ENCODE measurements at places on chromosomes 4 and X. TPM values are rescaled to one million over a fixed set of nuclear protein-coding genes. Genes with fewer than 3 reads are reported as not detected.

SSX4 gene
- total RNA-seq: not detected

REPS2 gene
- not detected for total RNA-seq

MAGEE1 gene
- total RNA-seq: 14.1 TPM

KLHL4 gene
- not detected for total RNA-seq

MTMR8 gene
- total RNA-seq: 2.1 TPM

GABRE gene
- total RNA-seq: not detected

USP26 gene
- not detected for total RNA-seq

GC gene
- total RNA-seq: not detected

ARL9 gene
- not detected for total RNA-seq

HPGDS gene
- total RNA-seq: not detected

TCP11X2 gene
- total RNA-seq: not detected

DSPP gene
- total RNA-seq: not detected

ARAP2 gene
- total RNA-seq: 95.8 TPM

AKAP14 gene
- not detected for total RNA-seq

Data from CD8-positive, alpha-beta T cell (primary cell).